Smooth muscle cell of bladder (primary cell): ENCODE measurements at places on chromosomes 12 and 14. TPM values are rescaled to one million over a fixed set of nuclear protein-coding genes. Genes with fewer than 3 reads are reported as not detected.

The TRPV4 gene
- 1.6 and 2.6 TPM in 2 replicates for total RNA-seq

The PLA2G1B gene
- total RNA-seq, result not detected in 2 replicates

The KIF26A gene
- total RNA-seq, result under 0.01 and 0.14 TPM in 2 replicates

The TMEM233 gene
- 0.14 and 0.37 TPM in 2 replicates for total RNA-seq

The TCL1A gene
- not detected in 2 replicates for total RNA-seq

The ASCL1 gene
- not detected in 2 replicates for total RNA-seq

The PRPH gene
- 0.28 and 0.46 TPM in 2 replicates for total RNA-seq

The GARIN6 gene
- not detected in 2 replicates for total RNA-seq

The SLCO1C1 gene
- not detected in 2 replicates for total RNA-seq

The PTCSC3 gene
- not detected in 2 replicates for total RNA-seq

The TMEM63C gene
- 0.65 and 0.71 TPM in 2 replicates for total RNA-seq
